ENCODE measurements at places on chromosomes 11 and 22.

- DNase-seq = no peak
Observed at GRCh38 chr11:96167203-96167758, 175.7 kb downstream of the MAML2 start.

DNA sequence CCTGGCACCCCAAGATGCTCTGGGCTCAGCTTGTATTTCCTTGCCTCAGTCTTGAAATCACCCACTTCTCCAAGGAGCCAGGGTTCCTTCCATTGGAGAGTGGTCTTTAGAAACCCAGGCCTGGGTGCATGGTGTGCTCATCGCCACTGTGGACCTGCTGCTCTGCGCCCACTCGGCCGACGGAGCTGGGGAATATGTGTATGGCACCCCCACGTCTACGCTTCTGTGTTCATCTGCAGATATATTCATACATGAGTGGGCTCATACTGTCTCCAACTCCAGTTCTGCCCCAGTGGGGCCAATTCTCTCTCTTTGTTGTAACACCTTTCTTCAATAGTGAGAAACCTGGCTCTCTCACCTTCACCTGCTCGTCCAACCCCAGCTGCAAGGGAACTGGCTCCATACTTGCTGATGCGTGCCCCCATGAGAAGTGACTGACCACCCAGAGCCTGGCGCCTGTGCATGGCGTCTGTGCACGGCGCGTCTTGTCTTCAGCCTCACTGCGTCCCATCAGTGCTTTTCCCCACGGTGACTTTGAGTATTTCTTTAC is 39.8 kb downstream of the KCNQ1 start:
- DNase-seq = no peak

- DNase-seq = no peak
Observed at GRCh38 chr11:62644220-62644619, 2.2 kb downstream of the GANAB start.

DNA sequence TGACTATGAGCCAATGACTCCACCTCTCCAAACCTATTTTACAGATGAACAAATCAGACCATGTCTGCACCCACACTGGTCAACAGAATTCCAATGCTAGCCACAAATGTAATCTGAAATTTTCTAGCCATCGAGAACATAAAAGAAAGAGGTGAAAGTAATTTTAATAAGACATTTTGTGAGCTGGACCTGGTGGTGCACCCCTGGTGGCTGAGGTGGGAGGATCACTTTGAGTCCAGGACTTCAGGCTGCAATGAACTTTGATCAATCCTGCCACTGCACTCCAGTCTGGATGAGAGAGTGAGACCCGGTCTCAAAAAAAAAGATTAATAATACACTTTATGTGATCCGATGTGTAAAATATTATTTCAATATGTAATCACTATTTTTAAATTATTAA is 9.4 kb upstream of the RNF185 start:
- DNase-seq = no peak

GRCh38 chr11:43735961-43736360 is 55.4 kb downstream of the HSD17B12 start:
- DNase-seq = no peak

DNA sequence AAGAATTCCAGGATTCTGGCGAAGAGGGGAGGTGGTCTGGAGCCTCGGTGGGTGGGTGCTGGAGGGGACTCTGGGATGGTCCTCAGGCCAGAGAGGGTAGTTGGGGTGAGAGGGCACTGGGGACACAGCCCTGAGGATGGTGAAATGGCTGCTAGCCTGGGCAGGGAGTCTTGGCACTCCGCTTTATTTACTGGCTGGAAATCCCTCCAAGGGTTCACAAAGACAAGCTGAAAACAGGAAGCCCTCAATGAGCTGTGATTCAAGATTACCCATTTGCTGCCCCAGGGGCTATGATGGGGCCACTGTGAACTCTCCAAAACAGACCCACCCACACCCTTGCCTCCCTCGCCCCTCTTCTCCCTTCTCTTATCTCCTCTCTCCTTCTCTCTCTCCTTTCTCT is 71.9 kb downstream of the FBXO7 start:
- DNase-seq = no peak

DNA sequence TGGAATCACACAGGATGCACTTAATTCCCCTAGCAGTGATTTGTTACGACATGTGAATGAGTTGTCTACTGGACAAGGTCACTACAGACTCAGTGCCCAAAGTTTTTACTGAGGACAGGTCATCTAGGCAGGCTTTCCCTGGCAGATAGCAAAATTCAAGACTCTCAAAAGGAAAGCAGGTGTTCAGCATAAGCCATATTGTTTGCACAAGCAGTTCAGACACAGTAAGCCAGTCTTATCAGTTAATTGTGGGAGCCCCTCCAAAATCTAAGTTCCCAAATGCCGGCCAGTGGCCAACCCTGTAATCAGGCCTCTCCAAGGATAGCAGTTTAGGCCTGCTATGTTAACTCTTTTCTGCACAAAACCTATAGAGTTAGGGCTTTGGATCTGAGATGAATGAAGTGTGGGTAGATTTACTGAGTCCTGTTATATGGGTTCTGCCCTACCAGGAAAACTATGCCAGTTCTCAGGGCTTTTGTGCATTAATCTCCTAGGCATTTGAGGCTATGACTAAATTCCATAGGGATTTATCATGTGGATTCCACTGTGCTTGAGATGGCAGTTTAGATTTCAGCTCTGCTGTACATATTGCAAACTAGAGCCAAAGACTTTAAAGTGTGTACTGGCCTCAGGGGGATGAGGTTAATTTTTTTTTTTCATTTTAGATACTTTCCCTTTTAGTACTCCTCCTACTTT is 4.8 kb upstream of the ARHGEF12 start:
- DNase-seq = no peak

DNA sequence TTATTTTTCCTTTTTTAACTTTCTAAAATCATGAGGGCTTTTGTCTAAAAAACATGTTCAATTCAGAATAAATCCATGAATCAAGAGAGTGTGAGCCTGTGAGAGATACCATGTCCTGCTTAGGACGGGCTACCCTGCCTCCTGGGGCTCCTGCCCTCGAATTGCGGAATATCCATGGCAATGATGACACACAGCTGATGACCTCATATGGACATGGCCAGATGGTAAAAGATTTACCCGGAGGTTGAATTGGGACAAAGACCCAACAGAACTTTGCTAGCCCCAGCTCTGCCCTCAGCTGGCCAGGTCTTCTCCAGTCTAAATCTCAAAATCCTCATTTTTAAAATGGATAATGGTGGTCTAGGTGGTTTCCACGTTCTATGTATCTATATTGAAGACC is 538.1 kb upstream of the API5 start:
- no peak for DNase-seq

DNA sequence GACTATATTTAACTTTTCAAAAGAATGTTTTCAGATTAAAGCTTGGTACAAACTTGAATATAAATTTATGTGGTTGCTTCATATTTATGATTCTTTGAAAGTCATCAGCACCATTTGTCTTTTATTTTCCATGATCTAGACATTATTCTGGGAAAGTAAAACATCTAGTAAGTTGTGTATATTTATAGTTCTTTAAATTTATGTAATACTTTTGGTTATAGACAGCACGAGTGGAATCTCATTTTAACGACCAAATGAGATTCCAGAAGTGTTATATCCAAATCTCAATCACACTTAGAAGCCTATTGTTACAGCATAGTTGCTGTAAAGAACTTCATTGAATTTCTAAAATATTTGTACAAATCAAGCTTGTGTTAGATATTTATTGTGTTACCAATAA is 212.3 kb downstream of the DDX10 start:
- no peak for DNase-seq

DNA sequence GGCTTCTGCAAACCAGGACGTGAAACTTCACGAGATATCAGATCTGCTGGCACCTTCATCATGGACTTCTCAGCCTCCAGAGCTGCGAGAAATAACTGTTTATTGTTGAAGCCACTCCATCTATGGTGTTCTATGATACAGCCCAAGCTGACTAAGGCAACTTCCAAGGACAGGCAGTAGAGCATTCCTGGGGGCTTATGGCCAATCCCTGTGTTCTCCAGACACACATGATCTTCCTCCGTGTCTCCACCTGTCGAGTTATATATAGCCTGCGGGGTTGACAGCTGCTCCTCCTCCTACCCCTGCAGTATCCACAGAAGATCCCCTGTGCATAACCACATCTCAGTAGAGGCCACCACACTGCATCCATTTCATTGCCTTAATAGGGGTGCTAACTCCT is 11.0 kb downstream of the TP53AIP1 start:
- DNase-seq = no peak

DNA sequence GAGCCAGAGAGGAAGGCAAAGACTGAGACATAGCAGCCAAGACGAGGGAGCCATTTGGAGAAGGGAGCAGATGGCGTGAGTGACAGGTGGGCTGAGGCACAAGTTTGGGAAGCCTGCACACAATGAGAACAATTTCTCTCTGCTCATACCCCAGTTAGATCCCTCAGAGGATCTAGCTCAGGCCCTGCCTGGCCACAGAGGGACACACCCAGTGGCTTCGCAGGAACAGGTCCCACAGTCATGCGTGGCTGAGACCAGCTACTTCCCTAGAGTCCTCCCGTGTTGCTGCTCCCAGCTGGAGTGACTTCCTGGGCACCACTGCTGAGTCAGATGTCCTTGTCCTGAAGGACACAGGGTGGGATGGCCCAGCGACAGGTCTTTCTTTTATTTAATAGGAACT is 33.4 kb upstream of the LYVE1 start:
- no peak for DNase-seq

DNA sequence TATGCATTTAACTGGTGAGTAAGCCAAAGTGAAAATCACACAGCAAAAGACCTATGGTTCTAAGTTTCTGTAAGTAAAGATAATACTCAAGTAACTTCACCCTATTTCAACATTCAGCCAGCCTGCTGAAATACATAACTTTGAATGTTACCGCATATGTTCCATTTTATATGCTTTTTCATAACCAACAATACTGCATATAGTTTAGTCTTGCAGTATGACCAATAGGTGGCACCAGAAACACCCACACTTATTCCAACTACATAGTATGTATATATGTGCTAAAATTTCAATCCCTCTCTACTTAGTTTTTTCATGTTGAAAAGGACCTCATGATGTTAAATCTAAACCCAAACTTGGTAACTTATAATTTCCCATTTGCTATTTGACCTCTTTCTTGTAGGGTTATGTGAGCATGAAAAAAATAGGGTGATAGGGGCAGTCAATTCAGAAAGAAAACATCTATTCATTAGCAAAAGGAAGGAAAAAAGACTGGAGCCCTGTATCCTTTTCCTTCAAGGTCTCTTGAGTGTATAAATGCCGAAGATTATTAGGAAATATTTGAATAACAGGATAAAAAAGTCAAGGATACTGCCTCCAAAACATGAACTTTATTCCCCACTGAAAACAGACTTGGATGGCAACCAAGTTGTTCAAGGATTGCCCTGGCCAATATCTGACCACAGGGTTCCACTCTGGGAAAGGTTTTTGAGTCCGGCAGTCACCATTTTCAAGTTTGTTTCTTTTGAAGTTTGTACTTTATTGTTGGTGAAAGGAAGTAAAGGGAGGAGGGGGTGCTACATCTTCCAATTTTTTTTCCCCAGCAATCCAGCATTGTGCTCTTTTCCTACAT is 23.8 kb upstream of the FZD4 start:
- no peak for DNase-seq

DNA sequence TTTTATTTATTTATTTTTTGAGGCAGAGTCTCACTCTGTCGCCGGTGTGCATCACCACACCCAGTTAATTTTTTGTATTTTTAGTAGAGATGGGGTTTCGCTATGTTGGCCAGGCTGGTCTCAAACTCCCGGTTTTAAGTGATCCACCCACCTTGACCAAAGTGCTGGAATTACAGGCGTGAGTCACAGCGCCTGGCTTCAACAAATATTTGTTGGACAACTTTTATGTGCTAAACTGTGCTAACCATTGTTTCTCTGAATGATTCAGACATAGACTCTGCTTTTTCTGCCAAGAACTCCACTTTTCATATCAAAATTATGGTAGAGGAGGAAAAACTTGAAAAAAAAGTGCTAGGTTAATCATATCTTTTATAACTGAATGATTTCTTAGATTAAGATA is 36.3 kb downstream of the MMP7 start:
- DNase-seq = no peak

DNA sequence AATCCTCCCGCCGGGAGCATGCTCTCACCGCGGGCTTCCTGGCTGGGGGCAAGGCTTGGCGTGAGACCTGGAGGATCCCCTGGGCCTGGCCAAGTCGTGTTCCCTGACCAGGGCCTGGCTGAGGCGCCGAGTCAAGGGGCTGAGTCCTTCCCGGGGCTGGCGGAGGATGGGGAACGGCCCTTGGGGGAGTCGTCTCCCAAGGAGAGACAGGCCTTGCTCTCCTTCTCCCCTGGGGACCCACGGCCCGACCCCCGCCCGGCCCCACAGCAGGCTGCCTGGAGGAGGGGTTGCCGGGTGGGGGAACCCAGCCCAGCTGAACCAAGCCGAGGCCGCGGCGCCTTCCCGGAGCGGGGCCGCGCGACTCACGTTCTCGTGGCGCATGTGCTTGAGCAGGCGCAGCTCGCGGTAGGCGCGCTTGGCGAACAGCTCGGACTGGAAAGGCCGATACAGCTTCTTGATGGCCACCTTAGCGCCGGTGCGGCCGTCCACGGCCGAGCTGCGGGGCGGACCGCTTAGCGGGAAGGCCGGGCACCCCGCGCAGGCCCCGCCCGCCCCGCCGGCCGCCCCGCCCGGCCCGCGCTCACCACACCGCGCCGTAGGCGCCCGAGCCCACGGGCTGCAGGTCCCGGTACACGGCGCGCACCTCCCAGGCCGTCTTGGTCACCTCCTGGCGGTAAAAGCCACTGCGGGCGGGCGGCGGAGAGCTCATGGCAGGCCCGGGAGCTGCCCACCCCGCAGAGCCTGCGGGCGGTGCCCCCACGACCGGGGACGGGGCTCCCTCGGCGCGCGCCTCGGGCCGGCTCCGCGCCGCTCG is 475 bp downstream of the MAPK12 start:
- no peak for DNase-seq

- no peak for DNase-seq
Observed at GRCh38 chr11:119483341-119483880, 60.4 kb upstream of the THY1 start.

DNA sequence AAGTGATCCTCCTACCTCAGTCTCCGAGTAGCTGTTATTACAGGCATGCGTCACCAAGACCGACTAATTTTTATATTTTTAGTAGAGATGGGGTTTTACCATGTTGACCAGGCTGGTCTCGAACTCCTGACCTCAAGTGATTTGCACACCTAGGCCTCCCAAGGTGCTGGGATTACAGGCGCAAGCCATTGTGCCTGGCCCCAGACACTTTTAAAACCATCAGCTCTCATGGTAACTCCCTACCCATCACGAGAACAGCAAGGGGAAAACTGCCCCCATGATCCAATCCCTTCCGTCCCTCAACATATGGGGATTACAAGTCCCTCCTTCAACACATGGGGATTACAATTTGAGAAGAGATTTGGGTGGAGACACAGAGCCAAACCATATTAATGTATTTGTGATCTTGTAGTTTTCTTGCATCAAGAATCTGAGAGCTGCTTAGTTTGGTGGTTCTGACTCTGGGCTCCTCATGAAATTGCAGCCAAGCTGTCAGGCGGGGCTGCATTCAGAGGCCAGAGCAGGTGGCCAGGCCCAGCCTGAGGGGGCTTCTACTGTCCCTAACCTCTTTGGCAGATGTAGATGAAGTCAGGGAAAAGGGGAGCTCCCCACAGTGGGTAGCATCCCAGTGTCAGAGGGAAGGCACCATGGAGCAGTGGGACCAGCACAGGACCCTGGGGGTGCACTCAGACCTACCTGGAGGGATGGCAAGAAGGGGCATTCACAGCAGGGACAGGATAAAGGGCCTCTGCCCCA is 31.2 kb upstream of the PRAME start:
- no peak for DNase-seq

GRCh38 chr11:71388637-71389235 is 59.5 kb downstream of the DHCR7 start:
- DNase-seq = no peak
